ENCODE measurements at places on chromosomes 2 and 18.

GRCh38 chr18:26867471-26867870 lies 2.0 kb upstream of the AQP4 start:
- DNase-seq = no peak

DNA sequence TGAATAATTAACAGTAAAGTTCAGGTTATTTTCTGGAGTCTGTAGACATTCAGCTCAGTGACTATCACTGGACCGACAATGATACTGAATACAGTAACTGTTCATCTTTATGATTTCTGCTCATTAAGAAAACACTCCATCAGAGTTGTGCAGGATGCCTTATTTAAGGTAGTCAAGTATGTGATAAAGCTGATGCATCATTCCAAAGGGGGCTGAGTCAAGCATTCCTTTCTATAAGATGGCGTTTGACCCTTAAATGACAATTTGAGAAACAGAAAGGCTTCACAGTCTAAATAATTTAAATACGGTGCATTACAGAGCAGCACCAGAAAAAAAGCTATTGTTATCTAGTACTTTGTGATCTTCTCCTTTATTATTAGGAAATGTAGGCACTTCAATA lies 131.1 kb downstream of the CDH2 start:
- no peak for DNase-seq

DNA sequence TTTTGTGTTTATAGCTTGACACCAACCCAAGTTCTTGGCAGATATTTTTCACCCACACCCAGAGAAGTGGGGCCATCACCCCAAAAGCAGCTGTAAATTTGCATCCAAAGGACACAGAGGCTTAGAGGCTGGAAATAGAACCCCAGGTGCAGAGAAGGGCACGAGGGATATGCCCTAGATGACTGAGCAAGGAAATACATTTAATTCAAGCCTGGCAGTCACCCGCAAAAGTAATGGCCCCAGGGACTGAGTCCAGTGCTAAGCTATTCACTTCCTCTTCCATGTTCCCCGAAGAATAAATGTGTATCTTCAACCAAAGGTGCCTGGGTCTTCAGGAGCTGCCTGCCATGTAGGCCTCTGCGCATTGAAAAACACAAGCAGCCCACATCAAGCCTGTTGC lies 14.0 kb upstream of the REG3G start:
- no peak for DNase-seq

- DNase-seq = no peak
These were observed 98.6 kb downstream of the KCNS3 start for GRCh38 chr2:17976871-17977746.

GRCh38 chr2:228446734-228447133 lies 265.2 kb upstream of the SPHKAP start:
- no peak for DNase-seq
